Occipital lobe (tissue), 3 donors: ENCODE measurements at places on chromosomes 11 and 22. TPM values are rescaled to one million over a fixed set of nuclear protein-coding genes. Genes with fewer than 3 reads are reported as not detected.
A peak's percentile ranks its signal among the peaks of the same experiment; 100 is the strongest.

- DNase-seq: no peak
Measured at GRCh38 chr11:83544846-83545245, 258.7 kb upstream of the CCDC90B start.

- no peak for DNase-seq
Measured at GRCh38 chr11:68643585-68643984, 40.8 kb upstream of the GAL start.

GRCh38 chr11:128187377-128187776, 400.0 kb downstream of the ETS1 start:
- DNase-seq: no peak

- no peak for DNase-seq
Measured at GRCh38 chr11:128775468-128775867, 81.6 kb downstream of the FLI1 start.

DNA sequence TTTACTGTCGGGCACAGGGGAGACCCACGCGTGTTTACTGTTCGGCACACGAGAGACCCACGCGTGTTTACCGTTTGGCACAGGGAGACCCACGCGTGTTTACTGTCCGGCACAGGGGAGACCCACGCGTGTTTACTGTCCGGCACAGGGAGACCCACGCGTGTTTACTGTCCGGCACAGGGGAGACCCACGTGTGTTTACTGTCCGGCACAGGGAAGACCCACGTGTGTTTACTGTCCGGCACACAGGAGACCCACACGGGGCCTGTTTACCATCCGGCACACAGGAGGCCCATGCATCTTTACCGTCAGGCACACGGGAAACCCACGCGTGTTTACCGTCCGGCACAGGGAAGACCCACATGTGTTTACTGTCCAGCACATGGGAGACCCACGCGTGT, 525.1 kb downstream of the BRD1 start:
- DNase-seq: no peak

GRCh38 chr11:13003736-13004493, 5.2 kb upstream of the RASSF10 start:
- no peak for DNase-seq

GRCh38 chr22:49620003-49620556, 207.6 kb downstream of the BRD1 start:
- DNase-seq: no peak

DNA sequence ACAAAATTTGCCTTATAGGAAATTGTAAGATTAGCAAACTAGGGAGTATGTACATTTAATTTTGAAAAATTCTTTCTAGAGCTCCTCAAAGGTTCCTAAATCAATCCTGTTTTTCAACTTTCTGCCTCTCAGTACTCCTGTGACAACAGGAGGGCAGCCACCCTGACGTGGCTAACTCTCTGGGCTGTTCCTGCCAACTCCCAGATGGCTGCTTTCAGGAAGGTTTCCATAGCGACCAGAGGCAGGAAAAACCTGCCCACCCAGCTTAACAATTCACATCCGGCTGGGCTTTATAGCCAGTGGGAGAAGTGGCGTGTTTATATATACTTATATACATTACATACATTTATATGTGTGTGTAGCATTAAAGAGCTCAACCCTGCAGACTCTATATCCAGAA, 26.5 kb downstream of the SGSM3 start:
- DNase-seq: no peak

GRCh38 chr11:2928605-2929530, at the start of gene PHLDA2:
PHLDA2 (minus strand) TSS chr11:2929420; CDS start chr11:2929364, 56 bp downstream.
- no peak for DNase-seq

GRCh38 chr11:46272816-46273427, 4.5 kb upstream of the CREB3L1 start:
- DNase-seq: no peak

- no peak for DNase-seq
Measured at GRCh38 chr11:121763526-121763925, 310.8 kb upstream of the SORL1-AS1 start.

GRCh38 chr22:35868938-35869337, 151.3 kb downstream of the APOL5 start:
- no peak for DNase-seq

- no peak for DNase-seq
Measured at GRCh38 chr22:50081426-50082196, 3.6 kb downstream of the MLC1 start.

DNA sequence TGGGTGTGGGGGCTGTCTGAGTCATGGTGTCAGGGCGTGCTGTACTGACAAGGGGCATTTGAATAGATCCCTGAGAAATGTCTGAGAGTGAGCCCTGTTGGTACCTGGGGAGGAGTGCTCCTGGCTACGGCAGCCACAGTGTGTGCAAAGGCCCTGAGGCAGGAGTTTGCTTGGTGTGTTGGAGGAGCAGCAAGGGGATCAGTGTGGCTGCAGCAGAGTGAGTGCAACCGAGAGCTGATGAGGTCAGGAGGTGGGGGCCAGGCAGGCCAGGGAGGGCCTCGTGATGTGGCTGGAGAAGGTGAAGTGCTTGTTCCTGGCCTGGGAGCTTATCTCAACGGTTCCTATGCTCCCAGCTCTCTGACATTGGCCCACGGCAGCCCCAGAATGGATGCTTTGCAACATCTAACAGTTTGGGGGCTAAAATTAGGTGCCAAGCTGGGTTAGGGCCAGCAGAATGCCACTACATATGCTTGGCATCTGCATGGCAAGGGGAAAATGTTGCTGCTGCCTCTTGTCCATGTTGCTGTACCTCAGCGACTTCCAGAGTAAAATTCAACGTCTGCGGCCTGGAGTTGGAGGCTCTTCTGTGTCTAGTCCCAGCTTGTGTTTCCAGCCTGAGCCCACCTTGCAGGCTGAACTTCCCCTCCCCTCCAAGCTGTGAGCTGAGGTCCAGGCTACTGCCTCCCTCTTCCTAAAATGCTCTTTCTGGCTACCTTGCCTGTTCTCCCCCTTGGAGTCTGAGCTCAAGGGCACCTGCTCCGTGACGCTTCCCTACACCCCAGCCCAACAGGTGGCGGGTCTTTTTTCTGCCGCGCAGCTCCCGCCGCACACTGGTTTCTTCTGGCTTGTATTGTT, 48.2 kb upstream of the MYEOV start:
- no peak for DNase-seq

DNA sequence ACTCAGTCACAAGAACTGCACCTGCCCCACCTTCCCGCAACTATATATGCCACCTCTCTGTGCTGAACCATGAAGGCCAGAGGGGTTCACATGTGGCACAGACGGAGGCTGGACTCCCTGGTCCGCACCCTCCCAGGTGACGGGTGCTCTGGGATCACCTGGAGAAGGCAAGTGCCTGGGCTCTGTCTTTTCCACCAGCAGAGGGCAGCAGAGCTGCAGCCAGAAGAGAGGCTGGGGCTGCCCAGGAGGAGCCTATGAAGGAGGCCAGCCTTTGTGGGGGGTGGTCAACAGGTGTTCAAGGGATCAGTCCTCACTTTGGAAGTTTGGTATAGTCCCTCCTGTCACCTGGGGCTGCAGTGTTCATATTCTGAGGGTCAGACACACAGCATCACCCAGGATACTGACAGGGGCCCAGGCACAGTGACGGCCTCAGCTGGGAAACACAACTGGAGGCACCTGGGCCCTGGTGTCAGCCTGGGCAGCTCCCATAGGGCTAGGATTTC, 39.2 kb upstream of the IGLL5 start:
- DNase-seq: no peak

- no peak for DNase-seq
Measured at GRCh38 chr11:66609721-66610617, 6.5 kb upstream of the RBM14 start.

DNA sequence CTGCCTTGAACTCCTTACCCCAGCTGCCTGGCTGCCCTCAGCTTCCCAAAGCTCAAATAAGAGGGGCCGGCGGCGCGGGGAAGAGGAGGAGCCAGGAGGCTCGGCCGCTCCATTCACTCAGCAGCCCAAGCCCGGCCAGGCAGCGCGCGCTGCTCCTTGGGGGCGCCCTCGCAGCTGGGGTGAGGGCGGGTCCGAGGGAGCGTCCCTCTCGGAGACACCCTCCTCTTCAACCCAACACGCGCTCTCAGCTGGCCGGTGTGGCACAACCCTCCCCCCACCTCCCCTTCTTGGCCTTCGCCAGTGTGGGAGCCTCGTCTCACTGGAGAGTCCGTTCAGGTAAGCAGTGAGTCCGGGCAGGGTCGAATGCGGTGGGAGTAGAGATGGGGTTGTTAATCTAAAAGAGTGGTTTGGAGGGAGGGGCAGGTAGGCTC, at the start of gene WT1:
Gene WT1, minus strand, starts transcription at position 29 of the 431 bp plus-strand sequence.
- no peak for DNase-seq

DNA sequence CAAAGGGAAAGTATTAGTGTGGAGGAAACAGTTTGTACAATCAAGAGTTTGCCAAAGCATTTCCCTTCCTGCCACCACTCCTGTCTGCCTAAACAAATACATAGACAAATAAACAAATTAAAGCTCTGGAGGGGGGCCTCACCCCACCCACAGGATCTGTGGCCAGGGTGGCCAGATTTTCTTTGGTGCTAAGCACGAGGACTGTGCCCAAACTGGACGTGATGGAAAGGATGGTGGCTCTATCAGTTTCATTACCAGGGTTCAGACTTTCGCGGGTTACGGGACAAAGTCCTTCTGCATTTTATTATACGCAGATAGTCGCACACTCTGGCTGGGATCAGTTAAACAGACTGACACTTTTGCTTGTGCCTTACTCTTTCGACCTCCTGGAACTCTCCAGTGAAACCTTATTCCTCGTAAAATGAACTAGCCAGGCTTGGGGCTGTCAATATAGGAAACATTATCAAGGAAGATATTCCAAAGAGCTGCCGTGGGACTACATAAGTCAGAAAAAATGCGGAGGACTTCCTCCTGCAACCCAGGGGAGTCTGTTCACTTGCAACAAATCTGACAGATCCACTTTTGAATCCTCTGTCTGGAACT, 11.2 kb downstream of the BARX2 start:
- DNase-seq: no peak

DNA sequence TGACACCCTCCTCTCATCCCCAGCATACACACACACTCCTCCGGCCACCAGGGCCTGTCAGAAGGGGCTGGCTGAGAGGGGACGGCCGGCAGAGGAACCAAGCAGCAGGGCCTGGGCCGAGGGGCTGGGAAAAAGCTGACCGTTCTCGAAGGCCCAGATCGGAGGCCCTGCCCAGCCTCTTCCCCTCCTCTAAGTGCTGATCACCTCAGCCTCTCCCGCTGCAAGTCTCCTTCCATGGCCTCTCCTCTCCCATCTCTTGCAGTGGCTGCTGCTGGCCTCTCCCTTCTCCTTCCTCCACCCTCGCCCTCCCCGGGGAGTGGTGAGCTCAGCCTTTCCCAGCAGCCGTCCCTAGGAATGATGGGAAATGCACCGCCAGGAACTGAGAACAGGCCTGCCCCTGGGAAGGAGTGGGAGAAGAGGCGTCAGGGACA, 39.6 kb downstream of the ARRB1 start:
- DNase-seq: peak; percentile 51

DNA sequence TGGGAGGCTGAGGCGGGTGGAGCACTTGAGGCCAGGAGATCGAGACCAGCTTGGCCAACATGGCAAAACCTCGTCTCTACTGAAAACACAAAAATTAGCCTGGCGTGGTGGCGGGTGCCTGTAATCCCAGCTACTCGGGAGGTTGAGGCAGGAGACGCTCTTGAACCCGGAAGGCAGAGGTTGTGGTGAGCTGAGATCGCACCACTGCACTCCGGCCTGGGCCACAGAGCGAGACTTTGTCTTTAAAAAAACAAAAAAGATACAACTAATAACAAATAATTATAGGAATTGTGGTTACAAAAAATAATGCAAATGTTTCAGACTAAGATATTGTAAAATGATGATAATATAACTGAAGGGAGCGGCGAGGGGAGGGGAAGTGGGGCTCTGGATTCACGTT, 90.3 kb upstream of the RTL6 start:
- no peak for DNase-seq

GRCh38 chr11:70819022-70819421, 420.7 kb downstream of the CTTN start:
- DNase-seq: no peak

GRCh38 chr11:94933223-94934130, 39.9 kb downstream of the CWC15 start:
- DNase-seq: no peak

DNA sequence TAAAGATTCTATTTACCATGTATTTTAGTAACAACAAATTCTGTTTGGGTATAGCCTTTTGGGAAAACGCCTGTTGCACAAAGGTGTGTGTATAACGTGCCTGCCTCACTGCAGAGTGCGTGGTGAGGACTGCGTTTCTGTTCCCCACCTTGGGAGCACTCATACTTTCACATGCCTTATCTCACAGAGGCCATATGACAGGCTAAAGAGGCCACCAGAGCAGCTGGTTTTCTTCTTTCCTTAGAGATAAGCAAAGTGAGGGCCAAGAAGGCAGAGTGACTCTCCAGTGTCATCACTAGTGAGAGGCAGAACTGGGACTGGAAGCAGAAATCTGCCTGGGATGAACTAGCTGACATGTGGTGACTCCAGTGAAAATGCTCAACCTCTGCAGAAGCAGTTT, 369.2 kb upstream of the NARS2 start:
- no peak for DNase-seq

DNA sequence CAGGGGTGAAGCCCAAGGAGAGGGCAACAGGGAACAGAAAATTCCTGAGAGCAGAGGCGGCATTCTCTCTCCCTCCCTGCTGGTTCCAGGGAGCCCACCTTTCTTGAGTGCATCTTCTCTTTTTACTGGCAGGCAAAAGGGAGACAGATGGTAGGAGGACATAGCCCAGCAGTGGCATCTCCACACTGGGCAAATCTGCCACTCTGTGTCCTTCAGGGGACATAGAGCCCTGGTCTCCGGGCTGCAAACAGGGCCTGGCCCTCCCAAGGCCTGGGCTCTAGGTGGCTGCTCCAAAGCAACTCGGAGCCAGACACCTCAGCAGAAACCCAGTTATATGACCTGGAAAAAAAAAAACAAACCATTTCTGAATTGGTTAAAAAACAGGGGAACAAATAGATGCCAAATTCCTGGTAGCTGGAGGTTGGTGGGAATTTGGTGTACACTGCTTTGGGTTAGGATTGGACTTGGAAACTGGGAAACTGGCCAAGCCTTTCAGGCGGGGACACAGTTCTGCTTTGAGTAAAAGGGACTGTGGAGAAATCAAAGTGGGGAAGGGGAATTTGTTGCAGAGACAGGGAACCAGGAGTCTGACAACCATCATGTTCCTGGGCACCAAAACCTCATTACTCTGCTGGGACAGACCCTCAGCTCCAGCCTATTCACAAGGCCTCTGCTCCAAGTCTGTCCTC, 23.6 kb upstream of the DKK3 start:
- no peak for DNase-seq

- DNase-seq: no peak
Measured at GRCh38 chr11:128045094-128045725, 542.1 kb downstream of the ETS1 start.

- no peak for DNase-seq
Measured at GRCh38 chr11:117145393-117145761, 1.3 kb downstream of the PAFAH1B2 start.

The TMEM126A gene
- 22.6 TPM for total RNA-seq

The RASGRP2 gene
- total RNA-seq: 36.7 TPM

The CEND1 gene
- 5.9 TPM for total RNA-seq

The PUS3 gene
- 12.0 TPM for total RNA-seq

The MAJIN gene
- not detected for total RNA-seq

The RAB39A gene
- total RNA-seq: 47.7 TPM

The CBL gene
- 12.0 TPM for total RNA-seq

The GAS2 gene
- total RNA-seq: 13.4 TPM

The PKP3 gene
- total RNA-seq: under 0.01 TPM

The CHRDL2 gene
- total RNA-seq: not detected

The TUB gene
- 88.3 TPM for total RNA-seq

The PPP1R14B gene
- 74.2 TPM for total RNA-seq

The PANX2 gene
- total RNA-seq: 3.1 TPM
